Esophagus squamous epithelium (tissue), 5 donors: ENCODE measurements at places on chromosomes 1 and 21.

- DNase-seq: no peak
These were observed 6.1 kb downstream of the SH2D1B start for GRCh38 chr1:162405800-162406199.

GRCh38 chr1:13930151-13930550 lies 230.2 kb downstream of the PRDM2 start:
- DNase-seq: no peak

DNA sequence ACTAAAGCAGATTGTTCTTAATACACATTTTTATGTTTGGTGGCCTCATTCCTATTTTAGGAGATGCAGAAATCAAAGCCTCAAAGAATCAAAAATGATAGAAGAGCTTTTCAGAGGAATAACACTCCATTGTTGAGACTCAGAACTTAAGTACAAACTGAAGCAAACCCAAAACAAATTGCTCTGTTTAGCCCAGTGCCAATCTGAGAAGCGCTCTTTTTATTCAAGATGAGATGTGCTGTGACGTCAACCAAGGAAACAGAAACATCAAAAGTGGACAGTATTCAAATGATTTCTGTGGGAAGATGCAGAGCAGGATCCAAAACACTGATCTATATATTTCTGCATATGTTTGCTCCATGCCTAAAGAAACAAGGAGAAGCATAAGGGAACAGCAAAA lies 18.0 kb downstream of the COLGALT2 start:
- DNase-seq: no peak

- no peak for DNase-seq
These were observed 147.3 kb downstream of the OMA1 start for GRCh38 chr1:58399176-58399575.

GRCh38 chr21:33289199-33289819 lies 23.1 kb downstream of the IL10RB start:
- DNase-seq: no peak

DNA sequence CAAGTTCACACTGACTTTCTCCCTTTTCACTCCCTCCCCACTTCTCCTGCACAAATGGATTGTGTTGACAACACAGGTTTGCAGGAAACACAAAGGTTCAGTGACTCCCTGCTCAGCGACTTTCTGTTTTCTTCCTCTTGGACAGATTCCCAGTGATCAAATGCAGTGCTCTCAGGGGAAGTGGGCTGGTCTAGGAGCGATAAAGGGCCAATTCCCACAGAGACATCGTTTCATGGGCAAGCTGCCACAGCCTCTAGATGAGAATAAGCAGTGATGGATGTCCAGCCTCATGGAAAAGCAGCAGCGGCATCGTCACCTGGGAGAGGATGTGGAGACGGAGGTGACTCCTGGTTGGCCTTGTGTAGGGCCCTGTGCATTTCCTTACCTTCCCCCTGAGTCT lies 30.6 kb downstream of the FYB2 start:
- DNase-seq: no peak

DNA sequence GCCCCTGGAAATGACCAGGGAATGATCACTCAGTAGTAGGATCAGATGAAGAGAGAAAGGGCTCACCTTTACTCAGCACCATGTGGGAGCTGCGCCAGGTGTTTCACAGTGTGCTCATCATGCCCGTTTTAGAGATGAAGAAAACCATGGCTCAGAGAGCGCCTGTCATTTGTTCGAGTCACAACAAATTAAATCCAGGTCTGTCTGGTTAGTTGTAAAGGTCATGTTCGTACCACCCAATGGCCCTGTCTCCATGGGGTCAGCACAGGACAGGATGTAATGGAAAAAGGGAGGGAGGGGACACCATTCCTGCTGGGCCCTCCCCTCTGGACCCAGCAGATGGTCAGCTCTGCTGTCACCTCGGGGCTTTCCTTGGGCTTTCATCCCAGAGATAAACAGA lies 15.2 kb downstream of the KIRREL1 start:
- DNase-seq: no peak

DNA sequence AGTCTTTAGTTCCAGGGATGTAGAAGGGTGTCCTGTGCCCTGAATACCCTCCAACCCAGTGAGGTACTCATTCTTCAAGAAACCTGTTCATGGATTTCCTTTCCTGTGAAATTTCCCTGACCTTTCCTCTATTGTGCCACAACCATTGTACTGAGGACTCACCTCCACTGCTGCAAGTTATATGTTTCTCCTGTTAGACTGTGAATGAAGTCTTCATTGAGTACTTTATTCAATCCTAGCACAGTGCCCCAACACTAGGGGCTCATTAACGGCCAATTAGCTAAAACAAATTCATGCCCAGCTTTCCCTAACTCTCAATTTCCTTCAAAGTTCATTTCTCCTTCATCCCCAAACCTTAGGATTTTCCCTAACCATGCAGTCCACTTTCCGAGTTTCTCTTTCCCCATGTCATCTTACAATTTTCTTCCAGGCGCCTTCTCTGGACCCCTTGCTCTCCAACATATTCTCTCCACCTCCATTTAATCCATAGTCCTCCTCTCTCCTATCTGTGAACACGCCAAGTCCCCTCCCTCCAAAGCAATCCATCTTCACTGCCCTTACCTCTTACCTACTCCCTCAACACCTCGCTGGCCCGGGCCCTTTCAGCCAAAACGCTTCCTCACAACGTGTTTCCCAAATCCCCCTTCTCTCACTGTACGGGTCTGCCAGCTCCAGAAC lies 1.3 kb downstream of the TRIM33 start:
- DNase-seq: no peak

- DNase-seq: no peak
These were observed 142.5 kb downstream of the TIAM1 start for GRCh38 chr21:31201548-31201947.

- DNase-seq: no peak
These were observed 32.9 kb upstream of the ITLN2 start for GRCh38 chr1:160987359-160988050.

DNA sequence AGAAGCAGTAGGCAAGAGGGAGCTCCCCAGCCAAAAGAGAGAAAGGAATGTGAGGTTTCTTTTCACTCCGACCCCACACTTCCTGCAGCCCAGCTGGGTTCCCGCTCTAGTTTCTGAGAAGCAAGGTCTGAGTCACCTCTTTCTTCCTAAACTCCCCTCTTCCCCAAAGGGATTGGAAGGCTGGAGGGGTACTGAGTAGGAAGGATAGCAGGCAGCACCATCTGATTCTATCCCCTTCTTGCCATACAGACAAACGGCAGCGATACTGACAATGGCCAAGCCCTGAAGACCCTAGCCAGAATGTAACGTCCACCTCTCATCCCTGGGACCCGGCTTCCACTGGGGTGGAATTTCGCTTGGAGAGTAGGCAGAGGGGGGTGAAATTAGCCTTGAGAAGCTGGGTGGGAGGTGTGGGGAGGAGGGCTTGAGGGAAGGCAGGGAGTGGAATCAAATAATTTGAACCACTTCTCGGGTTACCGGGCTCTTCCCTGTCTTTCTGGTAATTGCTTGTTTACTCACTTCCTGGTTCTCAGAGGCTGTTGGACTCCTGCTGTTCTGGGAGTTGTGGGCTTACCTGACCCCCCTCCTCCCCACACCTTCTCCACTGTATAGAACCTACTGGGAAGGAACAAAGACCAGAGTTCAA lies 13.2 kb downstream of the IER5 start:
- no peak for DNase-seq

- DNase-seq: no peak
These were observed 5.1 kb upstream of the SLAMF7 start for GRCh38 chr1:160733898-160734297.

DNA sequence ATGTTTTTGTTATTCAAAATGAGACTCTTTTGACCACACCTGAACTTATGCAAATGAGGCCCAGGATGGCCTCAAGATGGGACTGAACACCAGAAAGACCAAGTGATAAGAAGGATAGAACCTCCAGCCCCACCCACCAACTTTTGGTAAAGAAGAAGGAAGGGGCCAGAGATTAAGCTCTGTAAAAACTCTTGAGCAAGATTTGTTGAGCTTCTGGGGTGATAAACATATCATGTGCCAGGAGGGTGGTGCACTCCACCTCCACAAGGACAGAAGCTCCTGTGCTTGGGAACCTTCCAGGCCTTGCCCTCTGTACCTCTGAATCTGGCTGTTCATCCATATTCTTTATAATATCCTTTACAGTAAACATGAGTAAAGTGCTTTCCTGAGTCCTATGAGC lies 5.3 kb downstream of the RSPH1 start:
- DNase-seq: no peak

GRCh38 chr1:61635557-61635956 lies 89.4 kb downstream of the TM2D1 start:
- no peak for DNase-seq

DNA sequence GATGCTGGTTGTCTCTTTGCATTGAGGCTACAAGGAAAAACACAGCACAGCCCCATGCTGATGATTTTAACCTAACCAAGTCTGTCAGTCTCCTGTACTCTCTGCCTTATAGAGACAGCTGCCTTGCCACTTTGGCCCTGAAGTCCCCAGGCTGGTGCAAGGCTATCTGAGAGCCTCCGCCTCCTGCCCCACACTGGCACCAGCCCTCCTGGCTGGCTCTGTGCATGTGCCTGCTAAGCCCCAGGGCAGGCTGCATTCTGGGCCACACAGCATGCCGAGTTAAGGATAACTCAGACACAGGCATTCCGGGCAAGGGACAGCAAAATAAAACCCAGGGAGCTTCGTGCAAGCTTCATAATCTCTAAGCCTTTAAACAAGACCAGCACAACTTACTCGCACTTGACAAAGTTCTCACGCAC lies 910 bp downstream of the RUNX1 start:
- DNase-seq: no peak

DNA sequence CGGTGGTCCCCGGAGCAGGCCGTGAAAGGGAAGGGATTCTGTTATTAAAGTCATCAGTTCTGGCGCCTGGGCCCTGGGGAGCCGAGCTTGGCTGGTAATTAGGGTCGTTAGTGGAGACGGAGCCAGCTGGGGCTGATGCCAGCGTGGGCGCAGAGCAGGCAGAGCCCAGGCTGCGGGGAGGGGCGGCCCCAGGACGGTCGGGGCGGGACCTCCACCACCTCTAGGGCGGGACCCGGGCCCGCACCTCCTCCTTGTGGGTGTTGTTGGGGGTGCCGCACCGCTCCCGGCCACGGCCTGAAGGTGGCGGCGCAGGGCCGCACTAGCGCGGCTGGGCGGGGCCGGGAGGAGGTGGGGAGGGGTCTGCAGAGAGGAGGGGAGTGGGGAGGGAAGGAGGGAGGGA lies 470.6 kb downstream of the PTPRU start:
- no peak for DNase-seq

DNA sequence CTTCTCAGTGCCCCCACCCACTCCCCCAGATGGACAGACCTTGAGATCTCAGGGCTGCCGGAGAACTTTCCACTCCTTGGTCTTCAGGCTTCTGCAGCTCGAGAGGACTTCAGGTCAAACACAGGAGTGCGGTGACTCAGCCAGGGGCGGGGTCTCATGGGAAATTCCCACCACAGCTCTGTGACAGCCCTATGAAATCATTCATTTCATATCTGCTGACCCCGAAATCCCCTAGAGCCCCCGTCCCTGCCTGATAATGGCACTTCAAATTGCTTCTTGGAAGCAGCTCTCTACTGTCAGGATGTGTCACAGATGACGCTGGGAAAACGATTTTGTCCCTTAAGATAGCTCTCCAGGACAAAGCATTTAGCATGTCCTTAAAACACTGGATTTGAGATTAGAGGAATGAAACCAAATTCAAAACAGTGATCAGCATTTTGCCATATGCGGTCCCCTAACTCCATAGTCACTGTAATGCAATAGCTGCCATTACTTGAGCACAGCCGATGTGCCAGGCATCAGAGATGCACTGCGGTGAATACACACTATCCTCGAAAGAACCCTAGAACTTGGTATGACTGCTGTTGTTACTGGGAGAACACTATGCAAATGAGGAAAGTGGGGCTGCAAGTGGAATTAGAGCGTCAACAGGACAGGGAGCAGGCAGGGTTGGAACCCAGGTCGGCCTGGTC lies at the start of gene TNFRSF9:
TSS of gene TNFRSF9 (minus strand) at position 95 of the 692 bp plus-strand sequence. CDS start 845 bp downstream, outside the sequence.
- DNase-seq: no peak

- DNase-seq: peak; percentile 32
These were observed 12.2 kb upstream of the IL10 start for GRCh38 chr1:206784471-206784903.

- DNase-seq: no peak
These were observed 384.9 kb downstream of the NCAM2 start for GRCh38 chr21:21383126-21383525.

DNA sequence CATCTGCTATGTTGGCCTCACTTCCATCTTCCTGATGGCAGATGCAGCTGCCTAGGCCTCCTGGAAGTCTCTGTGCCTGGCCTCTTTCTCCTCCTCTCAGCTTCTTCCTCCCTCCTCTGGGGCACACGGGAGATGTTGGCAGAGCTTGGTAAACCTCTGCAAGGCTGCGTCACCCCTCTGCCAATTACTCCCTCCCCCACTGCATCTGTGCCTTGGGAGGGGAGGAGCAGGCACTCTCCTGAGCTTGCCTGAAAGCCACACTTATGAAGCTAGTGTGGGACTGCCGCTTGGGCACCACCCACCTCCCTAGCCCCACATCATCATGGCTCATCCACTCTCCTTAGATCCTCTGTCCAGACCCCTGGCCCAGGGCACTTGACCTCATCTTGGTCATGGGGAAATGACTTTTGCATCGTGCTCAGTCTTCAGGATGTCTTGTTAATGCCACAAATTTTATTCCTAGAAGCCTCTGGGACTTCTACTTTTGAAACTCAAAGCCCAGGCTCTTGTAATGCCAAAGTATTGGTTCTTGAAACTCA lies 7.3 kb upstream of the TMEM51 start:
- no peak for DNase-seq

- DNase-seq: no peak
These were observed 205.1 kb upstream of the SGIP1 start for GRCh38 chr1:66328896-66329295.

- DNase-seq: no peak
These were observed 121.8 kb upstream of the ERRFI1 start for GRCh38 chr1:8147956-8148355.

GRCh38 chr1:51240084-51240483 lies 4.0 kb downstream of the RNF11 start:
- no peak for DNase-seq

DNA sequence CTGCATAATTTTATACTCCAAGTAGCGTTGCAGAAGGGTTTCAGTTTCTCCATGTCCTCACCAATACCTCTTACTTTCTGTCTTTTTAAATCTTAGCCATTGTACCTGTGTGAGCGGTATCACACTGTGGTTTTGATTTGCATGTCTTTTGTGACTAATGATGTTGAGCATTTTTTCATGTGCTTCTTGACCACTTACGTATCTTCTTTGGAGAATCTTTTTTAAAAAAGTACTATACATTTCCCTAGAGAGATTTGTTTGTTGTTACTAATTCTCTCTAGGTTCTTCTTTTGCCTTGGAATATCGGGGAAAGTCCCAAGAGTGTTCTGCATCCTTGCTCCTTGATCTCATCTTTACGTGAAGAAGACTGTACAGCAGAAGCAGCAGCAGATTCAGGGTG lies 81.8 kb upstream of the WARS2 start:
- DNase-seq: no peak

DNA sequence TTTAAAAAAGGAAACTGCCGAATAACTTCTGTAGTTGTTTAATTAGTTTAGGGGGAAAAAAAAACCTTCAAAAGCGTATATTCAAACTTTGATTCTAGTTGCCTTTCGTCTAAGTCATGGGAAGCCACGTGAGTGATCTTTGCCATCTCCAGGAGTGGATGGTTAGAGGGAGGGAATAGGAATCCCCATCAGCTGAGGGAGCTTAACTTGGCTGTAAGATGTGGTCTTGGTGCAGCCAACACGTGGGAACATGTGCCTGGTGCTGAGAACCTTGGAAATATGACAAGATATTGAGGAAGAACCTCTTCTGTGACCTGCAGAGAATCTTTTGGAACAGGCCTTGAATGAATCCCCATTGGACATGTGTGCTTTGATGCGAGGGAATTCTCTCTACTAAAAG lies 1.7 kb downstream of the BACE2 start:
- DNase-seq: no peak
